ENCODE measurements at places on chromosomes 16 and 17. TPM values are rescaled to one million over a fixed set of nuclear protein-coding genes. Genes with fewer than 3 reads are reported as not detected.

DNA sequence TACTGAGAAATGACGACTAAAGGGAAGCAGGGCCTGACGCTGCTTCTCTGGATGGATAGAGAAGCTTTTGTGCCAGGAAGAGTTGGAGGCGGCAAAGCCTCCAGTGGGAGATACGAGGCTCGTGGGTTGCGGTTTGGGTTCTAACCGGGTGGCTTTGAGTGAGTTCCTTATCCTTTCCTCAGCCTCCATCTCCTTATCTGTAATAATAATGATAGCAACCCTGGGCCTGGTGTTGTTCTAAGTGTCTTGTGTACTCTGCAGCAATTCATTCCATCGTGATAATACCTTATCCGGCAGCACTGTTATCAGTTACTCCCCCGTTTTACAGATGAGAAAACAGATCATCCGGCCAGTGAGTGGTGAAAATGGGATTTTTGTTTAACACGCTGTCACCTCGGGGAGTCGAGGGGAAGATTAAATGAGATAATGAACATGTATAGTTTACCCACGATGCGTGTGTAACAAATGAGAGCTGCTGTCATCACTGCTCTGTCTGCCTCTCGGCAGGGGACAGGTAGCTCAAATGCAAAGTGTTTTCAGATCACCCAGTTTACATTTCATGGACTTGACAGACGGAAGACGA, 52.0 kb upstream of the LHX1 start:
- no peak for DNase-seq

The KRTAP4-3 gene
- total RNA-seq, result not detected

DNA sequence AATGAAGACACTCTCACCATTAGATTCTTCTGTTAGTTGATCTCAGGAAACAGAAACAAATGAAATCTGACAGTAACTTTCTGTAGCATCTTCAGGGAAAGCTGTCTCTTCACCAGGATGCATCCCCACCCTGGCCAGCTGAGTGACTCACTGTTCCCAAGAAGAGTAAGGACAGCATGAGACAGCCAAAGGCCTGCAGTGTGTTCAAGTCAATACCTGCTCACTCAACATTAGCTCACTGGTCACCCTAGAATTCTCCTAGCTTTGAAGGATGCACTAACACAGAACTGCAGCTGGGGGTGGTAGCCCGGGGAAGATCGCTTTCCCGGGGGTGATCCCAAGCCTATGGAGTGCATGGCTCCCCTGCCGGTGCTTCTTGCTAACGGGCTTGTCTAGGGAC, 28.2 kb upstream of the CLEC18B start:
- DNase-seq, result peak; percentile 27

GRCh38 chr17:2083613-2084035, 28.7 kb downstream of the HIC1 start:
- no peak for DNase-seq
